ENCODE measurements at places on chromosomes 5 and 9.
A peak's percentile ranks its signal among the peaks of the same experiment; 100 is the strongest.

- DNase-seq = no peak
Measured at GRCh38 chr5:141869514-141869913, 8.7 kb downstream of the PCDH1 start.

- DNase-seq = peak; percentile 76
Measured at GRCh38 chr5:80408484-80409366, 861 bp downstream of the ZFYVE16 start.

- peak; percentile 78 for DNase-seq
Measured at GRCh38 chr9:121650217-121651007, 1.0 kb upstream of the DAB2IP start.

- no peak for DNase-seq
Measured at GRCh38 chr9:592733-593132, 248.8 kb upstream of the DMRT1 start.

GRCh38 chr9:71655778-71656177 lies 112.5 kb downstream of the CEMIP2 start:
- DNase-seq = no peak

GRCh38 chr9:127360829-127361228 lies 36.1 kb upstream of the SLC2A8 start:
- DNase-seq = peak; percentile 68

DNA sequence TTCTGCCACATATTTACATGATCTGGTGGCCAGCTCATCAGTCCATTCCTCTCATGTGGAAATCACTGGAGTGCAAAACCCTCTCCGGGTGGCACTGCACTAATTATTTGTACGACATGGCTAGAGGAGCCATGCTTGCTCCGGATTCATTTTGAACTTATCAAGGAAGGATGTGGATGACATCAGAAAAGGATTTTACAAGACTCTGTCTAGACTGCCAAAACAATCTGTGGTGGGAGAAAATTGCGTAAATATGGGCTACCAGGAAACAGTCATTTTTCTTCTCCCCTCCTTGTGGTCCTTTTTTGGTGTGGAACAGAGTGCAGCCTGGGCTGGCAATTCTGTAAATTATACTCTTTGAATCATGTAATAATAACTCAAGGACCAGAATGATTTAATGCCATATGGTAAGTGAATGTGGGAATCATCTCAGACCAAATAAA lies 123.4 kb upstream of the IFNE start:
- DNase-seq = no peak

- DNase-seq = peak; percentile 51
Measured at GRCh38 chr5:170896779-170897178, 35.0 kb downstream of the RANBP17 start.

DNA sequence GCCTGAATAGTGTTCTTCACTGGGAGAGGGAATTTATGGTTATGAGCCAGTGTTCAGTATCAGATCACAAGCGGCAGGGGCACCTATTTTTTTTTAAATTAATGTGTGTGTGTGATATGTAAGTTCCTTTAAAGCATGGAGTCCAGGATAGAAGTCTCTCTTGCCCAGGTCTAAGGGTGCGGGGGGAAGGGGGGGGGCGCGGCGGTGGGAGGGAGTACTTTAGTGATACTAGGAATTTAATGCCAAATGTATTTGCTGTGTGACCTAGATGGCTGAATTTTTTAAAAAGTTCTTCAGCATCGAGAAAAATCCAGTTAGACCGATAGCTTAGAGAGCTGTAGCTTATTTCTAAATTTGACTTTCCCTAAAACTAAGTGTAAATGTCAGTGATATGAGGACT lies 1.5 kb upstream of the FCHO2 start:
- no peak for DNase-seq

GRCh38 chr5:90916947-90917800 lies 358.6 kb downstream of the ADGRV1 start:
- DNase-seq = no peak

DNA sequence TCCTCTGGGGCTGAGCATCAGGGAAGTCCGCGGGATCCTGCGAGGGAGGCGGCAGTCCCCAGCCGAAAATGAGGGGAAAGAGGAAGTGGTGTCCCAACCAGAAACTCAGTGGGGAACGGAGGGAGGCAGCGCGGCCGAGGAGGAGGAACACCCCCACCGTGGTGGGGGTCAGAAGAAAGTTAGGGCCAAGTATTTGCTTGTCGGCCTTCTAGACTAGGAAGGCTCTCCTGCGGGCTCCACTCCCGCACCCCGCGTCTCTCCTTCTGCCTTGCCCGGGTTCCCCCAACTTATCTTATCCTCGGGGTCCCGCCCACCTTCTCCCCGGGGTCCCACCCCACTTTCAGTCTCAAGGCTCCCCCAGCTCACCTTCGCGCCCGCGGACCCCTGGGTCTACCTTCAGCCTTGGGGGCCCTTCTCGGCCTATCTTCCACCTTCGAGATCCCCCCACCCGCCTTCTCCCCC lies 557 bp upstream of the PHF2 start:
- DNase-seq = peak; percentile 37

GRCh38 chr5:87120518-87121303 lies 147.0 kb upstream of the RASA1 start:
- DNase-seq = no peak

- no peak for DNase-seq
Measured at GRCh38 chr9:131447148-131447547, 53.3 kb downstream of the PRRC2B start.

DNA sequence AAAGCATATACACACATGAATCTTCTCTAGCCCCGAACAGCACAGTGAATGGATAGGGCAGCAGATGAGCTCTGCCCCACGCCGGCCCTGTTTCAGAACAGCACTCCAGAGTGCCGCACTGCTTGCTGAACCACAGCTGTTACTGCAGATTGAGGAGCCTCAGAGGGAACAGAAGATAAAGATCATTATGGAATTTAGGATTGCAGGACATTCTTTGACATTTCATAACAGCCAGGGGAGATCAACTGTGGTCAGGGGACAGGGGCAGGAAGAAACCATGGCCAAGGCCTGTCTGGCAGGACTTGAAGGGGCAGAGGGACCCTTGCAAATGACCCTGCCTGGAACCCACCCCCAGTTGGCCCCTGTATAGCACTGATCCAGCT lies 20.6 kb downstream of the IRF1 start:
- no peak for DNase-seq

DNA sequence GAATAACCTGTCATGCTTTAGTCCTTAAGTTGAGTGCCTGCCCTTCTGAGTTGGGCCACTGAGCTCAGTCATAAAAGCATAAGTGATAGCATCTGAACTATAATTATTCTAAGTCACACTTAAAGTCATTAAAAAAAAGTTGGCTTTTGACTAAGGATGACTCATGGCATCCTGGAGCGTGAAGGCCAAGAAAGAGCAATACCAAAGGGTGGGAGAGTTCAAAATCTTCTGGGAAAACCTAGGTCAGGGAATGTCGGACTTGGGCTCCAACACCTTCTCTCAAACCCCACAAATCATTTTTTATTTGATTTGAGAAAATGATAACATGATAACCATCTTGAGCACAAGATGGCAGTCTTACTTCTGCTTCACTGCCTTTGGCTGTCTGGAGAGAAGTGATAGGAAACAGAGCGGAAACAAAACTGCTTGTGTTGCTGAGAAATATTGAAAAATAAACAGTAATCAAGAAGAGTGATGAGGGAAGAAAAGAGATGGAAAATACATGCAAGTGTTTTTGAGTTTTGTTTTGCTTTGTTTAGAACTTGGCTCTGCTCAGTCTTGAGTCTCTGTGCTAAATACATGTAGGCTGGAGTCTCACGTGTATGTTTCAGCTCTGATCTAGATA lies 16.9 kb upstream of the NTRK2 start:
- no peak for DNase-seq

DNA sequence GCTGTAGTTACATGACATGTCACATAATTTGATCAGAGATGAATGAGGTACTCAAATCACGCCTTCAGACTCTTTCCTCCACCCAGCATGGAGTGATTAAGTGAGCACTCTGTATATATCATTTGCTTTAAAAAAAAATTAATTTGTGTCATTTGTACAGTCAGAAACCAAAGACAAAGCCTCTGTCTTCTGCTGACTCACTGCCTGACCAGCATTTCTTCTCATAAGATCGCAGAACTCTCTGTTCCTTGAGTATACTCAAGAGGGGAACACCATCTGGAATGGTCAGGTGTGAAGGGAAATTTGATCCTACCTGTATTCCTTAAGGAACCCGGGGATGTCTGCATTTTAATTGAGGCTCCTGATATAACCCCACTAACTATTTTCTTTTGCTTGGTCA lies 254.4 kb downstream of the FAM114A2 start:
- no peak for DNase-seq

DNA sequence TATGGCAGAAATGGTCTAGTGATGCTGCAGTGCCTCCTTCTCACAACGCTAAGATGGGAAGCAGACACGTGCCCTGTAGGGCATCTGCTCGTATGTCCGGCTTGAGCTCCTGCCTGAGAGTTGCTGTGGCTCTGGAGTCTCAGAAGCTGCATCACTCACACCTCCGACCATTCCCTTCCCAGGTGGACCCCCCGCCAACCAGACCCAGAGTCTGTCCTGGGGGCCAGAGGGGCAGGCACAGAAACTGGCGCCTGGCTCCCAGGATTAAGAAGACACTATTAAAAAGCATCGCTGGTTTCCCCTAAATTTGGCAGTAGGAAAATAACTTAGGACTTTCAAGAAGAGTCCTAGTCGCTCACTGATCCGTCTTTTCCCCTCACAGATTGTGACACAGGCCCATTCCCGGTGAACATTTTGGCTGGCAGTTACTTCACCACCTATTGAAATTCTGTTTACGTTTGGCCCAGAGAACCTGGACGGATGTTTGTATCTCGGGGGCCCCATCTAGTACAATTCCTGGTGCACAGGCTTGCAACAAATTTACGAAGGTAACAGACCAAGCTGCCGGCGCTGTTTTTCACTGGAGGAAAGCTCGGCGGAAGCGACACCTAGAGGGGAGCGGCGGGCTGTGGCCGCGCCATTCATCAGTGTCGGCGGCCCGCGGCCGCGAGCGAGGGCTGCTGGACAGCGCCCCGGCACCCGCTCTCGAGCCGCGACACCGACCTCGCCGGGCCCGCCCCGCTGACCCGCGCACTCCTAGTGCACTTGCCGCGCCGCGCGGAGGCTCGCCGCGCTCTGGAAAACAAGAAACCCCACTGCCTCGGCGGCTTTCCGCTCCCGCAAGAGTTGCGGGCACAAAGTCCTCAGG lies 1.6 kb downstream of the FSTL4 start:
- DNase-seq = peak; percentile 95

- no peak for DNase-seq
Measured at GRCh38 chr5:132501961-132502931, 11.7 kb upstream of the IRF1 start.

DNA sequence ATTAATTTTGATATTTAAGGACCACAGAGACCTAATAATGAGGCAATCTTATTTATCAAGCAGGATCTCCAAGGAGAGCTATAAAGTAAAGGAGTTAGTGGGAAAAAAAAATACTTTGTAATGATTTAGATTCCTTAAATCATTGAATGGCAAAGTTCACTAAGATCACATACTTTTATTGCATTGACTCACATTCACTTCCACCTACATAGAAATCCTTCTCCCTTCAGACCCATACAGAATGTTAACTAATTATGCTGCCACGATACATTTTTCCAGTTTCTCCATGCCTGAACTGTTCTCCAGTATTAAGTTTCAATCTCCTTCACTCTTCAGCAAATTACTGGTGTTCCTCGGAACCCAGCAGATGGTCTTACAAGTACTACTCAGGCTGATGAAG lies 388.7 kb downstream of the EFNA5 start:
- DNase-seq = no peak

GRCh38 chr9:129208207-129209032 lies 30.4 kb upstream of the IER5L start:
- DNase-seq = peak; percentile 81

DNA sequence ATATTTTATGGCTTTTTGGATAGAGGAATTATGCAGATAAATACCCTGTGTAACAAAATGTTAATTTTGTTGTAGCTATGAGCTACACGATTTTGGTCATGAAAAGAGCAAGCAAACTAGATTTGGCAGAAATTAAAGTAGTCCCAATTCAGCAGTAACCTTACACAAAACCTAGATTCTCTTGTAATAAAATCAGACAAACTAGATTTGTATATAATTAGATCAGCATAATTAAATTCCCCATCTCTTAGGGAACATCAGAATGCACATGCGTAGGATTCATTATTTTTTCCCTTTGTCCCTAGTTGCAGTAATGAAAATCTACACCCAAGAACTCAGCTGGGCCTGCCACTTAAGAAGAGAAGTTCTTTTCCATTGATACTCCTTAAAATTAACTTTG lies 1879.2 kb upstream of the CDH9 start:
- DNase-seq = no peak

DNA sequence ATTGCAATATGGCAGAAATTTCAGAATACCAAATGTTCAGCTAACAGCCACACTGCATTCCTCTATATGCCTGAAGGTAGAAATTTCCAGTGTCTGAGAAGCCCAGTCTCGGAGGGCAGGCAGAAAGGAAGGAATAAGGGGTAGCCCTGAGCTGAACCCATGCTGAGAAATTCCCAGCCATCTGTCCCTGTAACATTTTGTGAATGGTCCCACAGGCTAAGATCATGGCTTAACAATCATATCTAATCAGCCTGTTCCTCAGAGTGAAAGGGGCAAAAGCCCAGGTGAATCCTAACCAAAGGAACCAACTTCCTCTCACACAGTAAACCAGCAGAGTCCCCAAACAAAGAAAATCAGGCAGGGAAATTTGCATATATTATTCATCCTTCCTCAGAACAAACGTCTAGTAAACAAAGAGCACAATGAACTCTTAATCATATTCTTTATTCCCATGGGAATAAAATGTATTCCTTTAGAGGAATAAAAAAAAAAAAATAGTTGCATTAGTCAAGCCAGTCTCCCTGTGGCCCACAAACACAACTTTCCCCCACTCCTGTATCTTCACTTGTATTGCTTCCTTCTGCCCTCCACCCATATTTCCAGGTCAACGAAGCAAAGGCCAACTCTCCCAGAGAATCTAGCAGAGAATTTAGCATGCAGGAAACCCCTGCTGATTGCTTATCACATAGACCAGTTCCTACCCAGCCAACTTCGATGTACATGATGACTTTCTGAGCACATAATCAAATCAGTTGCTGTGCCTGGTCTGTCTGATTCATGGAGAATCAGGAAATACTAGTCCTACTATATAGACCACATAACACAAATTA lies 257.6 kb downstream of the FAM114A2 start:
- DNase-seq = no peak

- no peak for DNase-seq
Measured at GRCh38 chr9:127183814-127184582, 61.6 kb upstream of the ANGPTL2 start.
